Peyer's patch (tissue), 4 donors: ENCODE measurements at places on chromosomes 5 and 9. TPM values are rescaled to one million over a fixed set of nuclear protein-coding genes. Genes with fewer than 3 reads are reported as not detected.

DNA sequence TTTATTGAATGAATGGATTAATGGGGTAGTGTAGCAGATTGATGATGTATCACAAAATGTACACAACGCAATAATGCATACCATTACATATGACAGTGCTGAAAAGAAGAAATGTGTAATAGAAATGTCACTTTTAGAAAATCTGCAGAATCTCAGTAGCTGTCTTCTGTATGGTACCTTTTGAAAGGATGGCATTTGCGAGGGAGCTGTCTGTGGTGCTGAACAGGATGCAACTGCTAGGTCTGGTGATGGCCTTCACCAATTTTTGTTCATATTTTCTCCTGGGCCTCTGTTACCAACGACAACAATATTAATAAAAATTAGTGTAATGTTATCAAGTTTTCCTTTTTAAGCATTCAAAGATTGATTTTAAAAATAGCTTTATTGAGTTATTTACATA is 36.2 kb upstream of the OTULIN start:
- DNase-seq, result peak; percentile 60
- no peak overlapping the region for H3K4me3 ChIP-seq
- H3K36me3 ChIP-seq, result no peaks in the 10 kb centered on the region
- no peak overlapping the region for H3K27ac ChIP-seq
- H3K4me1 ChIP-seq, result no peaks in the 10 kb centered on the region

DNA sequence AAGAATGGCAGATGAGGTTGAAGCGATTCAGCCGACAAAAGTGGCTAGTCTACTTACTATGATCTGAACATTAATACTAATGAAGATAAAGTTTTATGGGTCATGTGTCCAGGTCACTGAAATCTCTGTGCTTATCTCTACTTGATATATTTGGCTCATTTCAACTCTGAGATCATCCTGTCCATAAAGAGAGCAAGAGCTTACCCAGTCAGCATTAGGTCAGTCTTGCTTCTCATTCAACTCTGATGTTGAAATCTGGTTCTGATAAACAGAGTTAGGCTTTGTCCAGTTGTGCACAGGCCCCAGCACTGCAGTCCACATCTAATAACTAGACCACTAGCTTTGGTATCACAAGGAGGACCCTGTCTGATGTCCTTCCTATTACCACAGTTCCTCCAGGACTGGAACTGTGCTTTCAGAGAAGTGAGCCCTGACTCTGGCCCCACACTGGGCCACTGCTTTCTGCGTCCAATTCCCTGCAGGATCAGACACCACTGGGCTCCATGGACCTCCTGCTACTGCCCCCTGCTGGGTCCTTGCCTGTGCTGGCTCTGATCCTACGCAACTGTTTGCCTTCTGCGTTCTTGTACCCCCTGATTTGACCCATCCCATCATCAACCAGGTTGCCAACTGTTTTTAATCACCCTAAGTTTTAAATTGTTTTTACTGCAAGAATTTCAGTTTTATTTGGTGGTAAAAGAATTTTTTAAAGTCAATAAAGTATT is 23.7 kb upstream of the FAM120A start:
- H3K27ac ChIP-seq, result no peak overlapping the region
- H3K27me3 ChIP-seq, result no peaks in the 10 kb centered on the region
- H3K4me3 ChIP-seq, result no peak overlapping the region
- no peaks in the 10 kb centered on the region for H3K36me3 ChIP-seq

GRCh38 chr9:74949859-74950855 is 2.6 kb downstream of the C9orf40 start:
- H3K27ac ChIP-seq, result no peak overlapping the region
- no peaks in the 10 kb centered on the region for H3K36me3 ChIP-seq
- no peaks in the 10 kb centered on the region for H3K27me3 ChIP-seq

DNA sequence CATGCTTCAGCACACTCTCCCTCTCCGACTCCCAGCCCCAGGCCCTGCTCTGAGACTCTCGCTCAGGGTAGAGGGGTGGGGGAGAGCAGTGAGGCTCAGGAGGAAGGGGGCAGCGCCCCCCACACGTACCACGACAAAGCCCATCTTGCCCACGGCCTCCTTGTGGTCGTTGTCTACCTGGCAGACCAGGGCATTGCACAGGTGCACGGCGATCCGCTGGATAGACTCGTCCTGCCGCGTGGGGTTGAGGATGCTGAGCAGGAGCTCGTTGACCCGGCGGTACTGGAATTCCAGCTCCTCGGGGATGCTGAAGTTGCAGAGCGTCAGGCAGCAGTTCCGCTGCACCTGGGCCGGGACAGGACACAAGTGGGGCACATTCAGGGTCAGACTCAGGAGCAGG is 18.5 kb upstream of the ZDHHC12 start:
- no peaks in the 10 kb centered on the region for H3K36me3 ChIP-seq
- no peak overlapping the region for H3K4me3 ChIP-seq
- no peaks in the 10 kb centered on the region for H3K4me1 ChIP-seq
- H3K27ac ChIP-seq, result no peak overlapping the region
- no peaks in the 10 kb centered on the region for H3K27me3 ChIP-seq
- DNase-seq, result no peak

The ENHO gene
- 1.8 TPM for total RNA-seq
